ENCODE measurements at places on chromosomes 1 and 21.
A peak's percentile ranks its signal among the peaks of the same experiment; 100 is the strongest.

DNA sequence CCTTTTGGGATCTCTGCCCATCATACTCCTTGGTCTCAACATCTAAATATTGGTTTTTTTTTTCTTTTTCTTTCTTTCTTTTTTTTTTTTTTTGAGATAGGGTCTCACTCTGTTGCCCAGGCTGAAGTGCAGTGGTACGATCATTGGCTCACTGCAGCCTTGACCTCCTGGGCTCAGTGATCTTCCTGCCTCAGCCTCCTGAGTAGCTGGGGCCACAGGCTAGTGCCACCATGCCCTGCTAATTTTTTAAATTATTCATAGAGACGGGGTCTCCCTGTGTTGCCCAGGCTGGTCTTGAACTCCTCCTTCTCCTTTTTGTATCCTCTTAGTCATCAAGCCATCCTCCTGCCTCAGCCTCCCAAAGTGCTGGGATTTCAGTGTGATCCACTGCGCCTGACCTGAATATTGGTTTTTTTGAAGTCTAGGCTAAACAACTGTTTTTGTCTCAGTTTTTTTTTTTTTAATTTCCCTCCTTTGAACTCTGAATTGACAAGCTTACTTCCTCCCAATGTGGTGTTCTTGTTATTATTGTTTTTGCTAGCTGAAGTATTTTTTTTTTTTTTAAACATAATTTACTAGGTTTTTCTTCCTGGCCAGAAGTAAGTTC is 30.9 kb downstream of the MAPKAPK2 start:
- DNase-seq = no peak

DNA sequence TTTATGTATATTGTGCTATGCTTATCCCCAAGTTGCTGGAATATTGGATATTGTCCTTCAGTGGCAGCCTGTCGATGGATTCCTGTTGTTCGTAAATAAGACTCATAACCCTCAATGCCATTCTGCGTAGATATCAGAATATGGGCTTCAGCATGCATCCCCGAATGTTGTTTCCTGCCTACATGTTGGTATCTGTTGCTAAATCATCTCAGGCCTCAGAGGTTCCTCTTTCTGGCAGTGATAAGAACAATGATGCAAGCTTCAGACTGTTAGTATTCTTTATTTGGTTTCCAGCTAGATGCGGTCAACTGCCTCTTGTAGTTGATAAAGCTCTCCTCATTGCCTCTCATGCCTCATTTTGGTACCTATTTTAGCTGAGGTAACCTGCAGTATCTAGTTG is 2082.6 kb downstream of the MRPL39 start:
- no peak for DNase-seq

- no peak for DNase-seq
Measured at GRCh38 chr1:107954126-107954525, 10.9 kb downstream of the VAV3 start.

DNA sequence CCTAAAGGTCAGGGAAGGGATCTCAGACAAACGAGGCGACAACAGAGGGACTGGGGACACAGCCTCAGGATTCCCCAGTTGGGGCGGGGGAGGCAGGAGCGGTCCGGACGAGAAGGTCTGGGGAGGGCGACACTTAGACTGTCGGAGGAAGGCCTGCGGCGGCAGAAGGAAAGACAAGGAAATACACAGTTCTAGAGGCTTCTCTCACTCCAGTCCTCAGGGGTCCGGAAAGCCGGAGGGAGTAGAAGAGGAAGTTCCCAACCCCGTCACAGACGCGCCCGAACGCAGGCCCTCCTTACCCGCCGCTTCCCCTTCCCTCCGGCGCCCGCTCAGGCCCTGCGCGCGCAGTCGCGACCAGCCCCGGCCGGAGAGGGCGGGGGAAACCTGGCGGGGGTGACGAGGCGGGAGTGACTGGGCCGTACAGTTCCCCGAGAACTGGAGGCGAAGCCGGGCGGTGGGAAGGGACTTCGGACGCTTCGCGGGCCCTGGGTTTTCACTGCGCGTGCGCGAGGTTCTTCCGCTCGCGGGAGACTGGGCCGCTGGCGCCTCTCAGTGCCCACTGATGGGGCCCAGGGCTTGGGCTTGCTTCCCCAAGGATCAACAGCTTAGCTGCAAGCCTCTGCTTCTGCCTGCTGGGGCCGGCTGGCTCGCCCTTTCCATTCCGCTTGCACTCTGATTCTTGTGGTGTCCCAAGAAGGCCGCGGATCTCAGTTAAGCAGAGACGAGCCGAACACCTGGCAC is at the start of gene IPP:
Gene IPP, minus strand, starts transcription at position 356 of the 741 bp plus-strand sequence. CDS start 4,242 bp downstream, outside the sequence.
- peak; percentile 92 for DNase-seq

GRCh38 chr21:43925096-43925481 is 60.1 kb downstream of the AGPAT3 start:
- no peak for DNase-seq

DNA sequence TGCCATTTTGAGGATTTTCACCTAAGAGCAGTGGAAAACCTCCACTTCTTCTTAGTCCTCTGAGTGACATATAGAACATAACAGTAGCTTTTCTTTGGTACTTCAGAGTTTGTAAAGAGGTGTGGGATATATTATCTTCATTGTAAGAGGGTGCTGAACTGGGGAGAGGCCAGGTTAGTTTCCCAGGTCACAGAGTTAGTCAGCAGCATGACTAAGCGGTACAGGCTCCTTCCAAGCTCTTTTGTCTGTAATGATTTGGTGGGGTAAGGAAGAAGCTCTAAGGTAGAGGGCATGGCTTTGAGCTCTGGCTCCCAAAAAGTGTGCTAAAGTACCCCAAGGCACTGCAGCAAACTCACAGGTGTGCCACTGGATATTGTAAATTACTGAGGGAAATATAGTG is 325.0 kb upstream of the PLXNA2 start:
- DNase-seq = no peak

- no peak for DNase-seq
Measured at GRCh38 chr1:109521002-109521951, 11.8 kb upstream of the AMIGO1 start.

GRCh38 chr1:68919075-68919474 is 422.2 kb upstream of the DEPDC1 start:
- no peak for DNase-seq

DNA sequence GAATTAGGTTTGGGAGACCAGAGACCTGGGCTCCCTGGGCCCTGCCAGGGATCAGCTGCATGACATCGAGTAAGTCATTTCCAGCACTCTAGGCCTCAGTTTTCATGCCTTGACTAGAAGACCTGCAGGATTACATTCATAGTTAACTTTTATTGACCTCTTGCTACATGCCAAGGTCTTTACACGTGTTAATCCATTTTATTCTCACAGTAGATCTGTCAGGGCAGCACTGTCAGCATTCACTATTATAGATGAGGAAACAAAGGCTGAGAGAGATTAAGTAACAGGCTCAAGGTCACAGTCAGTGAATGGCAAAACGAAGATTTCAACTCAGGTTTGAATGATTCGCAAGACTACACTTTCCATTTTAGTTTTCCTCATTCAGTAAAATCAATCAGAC is 37.0 kb downstream of the PGM1 start:
- DNase-seq = no peak

DNA sequence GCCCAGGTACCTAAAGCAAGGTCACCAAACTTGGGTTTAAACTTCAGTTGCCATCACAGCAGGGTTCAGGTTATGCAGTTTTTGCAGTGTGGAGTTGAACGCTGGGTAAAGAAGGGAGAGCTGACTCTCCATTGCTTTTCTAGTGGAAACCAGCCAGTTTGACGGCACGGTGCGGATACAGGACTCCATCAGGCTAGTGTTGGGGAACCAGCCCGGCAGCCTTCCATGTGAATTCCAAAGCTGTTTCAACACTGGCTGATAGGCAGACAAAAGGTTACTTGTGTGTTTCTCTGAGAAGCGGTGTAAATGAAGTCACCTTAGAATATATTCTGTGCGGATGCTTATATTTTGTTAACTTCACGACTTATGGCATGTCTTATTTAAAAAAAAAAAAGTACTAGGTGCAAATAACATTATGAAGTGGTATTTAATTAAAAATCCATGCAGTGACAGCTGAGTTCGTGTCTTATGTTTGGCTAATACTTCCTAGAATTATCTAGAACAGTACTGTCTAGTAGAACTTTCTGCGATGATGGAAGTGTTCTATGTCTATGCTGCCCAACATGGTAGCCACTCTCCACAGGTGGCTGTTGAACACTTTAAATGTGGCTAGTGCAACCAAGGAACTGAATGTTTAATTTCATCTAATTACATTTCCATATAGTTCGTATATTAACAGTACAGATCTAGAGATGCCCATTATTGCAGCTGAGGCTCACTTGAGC is 29.9 kb upstream of the RCAN3 start:
- DNase-seq = no peak

DNA sequence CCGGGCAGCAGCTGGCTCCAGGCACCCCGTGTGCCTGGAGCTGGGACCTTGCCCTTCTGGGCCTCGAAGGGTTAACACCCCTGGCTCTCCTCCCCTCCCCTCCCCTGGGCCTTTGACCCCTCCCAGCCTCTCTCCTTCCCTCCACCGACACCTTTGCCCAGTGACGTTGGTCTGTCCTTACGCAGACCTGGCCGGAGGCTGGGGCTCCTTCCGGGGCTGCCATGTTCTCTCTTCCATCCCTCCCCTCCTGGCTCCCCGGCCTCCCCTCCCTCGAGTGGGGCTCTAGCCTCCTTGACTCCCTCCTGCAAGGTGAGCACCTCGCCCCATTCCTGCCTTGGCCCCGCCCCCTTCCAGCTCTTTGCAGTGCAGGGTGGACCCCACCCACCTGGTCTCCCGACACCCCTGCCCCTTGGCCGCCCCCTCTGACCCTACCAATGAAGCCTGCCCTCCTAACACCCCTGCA is at the start of gene TMEM82:
Gene TMEM82, plus strand, starts transcription at position 161 of the 463 bp plus-strand sequence. Its CDS starts 61 bp downstream, at position 222.
- no peak for DNase-seq

GRCh38 chr1:60833173-60833572 is 249.2 kb upstream of the NFIA start:
- no peak for DNase-seq

DNA sequence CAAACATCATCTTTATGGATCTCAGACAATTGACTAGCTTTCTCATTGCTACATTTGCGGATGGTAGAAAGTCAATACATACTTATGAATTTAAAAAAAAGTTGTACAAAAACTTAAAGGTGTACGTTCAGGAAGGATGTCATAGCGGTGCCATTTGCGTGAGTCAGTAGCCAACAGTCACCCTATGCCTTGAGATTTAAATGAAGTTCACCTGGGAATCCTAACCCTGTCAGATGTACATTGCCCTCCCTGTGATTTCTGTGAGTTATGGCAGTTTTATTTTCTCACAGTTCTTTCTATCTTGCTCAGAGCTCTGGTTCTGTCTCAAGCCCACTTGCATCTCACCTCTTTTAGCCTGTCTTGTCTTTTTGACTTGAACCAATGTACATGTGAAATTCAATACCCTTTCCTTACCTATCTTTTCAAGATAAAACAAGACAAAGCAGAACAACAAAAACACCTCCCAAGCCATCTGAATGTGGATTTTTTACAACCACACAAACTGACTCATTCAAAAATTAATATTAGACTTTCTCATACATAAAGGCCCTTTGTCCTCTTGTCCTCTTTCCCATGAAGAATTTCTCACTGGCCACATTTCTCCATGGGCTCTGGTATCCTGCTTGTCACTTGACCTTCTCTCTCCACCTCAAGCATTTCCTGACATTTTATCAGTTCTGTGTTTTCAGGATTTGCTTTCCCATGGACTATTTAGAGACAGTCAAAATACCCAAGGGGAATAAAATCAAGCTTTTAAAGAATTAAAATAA is 25.3 kb upstream of the ZNF697 start:
- no peak for DNase-seq

DNA sequence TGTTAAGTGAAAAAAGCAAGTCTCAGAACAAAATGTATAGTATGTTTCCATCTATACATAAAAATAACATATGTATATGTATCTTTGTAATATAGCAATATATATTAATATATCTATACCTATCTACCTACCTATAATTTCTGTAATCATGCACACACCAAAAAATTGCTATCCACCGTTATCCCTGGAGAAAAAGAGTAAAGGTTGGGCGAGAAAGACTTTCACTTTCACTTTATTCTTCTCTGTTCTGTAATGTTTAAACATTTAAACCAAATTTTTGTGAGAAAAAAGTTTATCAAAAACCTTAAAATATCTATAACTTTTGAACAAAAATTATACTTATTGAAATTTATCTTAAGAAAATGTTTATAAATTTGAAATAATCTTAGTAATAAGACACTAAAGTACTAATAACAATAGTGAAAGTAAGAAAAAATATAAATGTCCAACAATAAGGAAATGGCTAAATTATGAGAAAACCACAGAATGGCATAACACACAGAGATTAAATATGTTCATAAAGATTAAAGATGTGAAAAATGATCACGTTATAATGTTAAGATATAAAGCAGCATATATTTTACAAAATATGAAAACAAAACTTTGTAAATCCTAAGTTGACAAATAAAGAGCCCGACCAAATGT is 74.0 kb upstream of the LRRC53 start:
- no peak for DNase-seq

DNA sequence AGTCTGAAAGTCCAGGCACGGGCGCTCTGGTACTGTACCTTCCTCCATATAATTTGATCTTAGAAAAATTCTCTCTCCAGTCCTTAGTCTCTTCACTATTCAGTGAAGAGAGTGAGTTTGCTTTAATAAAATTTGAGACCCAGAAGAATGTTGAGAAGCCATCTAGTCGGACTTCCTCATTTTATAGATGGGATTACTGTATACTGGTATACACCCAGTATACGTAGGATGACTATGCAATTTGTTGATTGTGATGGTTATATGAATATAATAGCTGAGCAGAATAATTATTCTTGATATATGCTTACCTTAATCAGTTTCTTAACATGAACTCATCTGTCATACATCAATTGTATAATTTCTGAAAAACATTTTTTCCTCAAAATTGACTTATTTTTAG is 328.0 kb upstream of the B3GALT2 start:
- no peak for DNase-seq

GRCh38 chr1:8009043-8010002 is 16.8 kb downstream of the ERRFI1 start:
- no peak for DNase-seq

- DNase-seq = no peak
Measured at GRCh38 chr1:217059401-217059800, 336.2 kb upstream of the ESRRG start.

DNA sequence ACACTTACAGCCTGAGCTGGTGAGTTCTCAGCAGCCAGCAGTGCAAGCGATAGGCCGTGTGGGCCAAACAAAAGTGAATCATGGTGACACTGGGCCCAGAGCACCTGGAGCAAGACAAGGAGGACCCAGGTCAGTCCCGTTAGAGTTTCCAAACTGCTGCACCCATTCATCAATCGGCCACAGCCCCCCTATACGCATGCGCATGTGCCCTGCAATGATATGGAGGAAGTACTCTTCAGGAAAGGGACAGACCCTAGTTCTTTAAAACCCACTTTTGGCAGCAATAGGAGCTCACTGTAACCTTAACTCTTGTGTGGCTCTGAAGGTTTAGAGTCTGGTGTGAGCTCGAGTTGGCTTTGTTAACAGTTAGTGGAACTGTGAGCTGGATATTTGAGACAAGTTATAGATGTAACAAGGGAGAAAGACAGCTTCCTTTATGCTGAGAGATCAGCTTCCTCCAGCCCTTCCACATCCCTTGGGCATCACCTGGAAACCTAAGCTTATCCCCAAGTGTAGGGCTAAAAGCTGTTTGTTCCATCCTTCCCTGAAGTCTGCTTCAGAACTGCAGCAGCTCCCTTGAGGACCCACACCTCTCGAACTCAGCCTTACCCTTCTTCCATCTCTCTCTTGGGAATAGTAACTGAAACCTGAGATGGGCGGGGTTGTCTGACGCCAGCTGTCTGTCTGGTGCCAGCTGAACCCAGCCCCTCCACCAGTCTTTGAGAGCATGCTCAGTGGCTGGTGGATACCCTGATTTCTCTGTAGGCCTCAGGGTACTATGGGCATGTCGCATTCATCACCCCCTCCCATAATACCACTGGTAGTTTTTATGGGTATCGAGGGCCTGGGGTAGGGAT is 17.7 kb downstream of the NMNAT1 start:
- DNase-seq = no peak

GRCh38 chr1:117732065-117732797 is 126.4 kb downstream of the TENT5C start:
- no peak for DNase-seq

All from NCI-H1048 (cell line).